Activated naive CD8-positive, alpha-beta T cell treated with anti-CD3 and anti-CD28 coated beads for 36 hours (primary cell): ENCODE measurements at places on chromosomes 6 and 20.

GRCh38 chr20:6702144-6702543 lies 65.3 kb upstream of the BMP2 start:
- H3K36me3 ChIP-seq = no peaks in the 10 kb centered on the region
- no peak overlapping the region for H3K4me3 ChIP-seq
- H3K27ac ChIP-seq = no peak overlapping the region
- DNase-seq = no peak

GRCh38 chr6:92684386-92684785 lies 735.0 kb downstream of the EPHA7 start:
- H3K27ac ChIP-seq = no peak overlapping the region
- no peaks in the 10 kb centered on the region for H3K36me3 ChIP-seq
- no peaks in the 10 kb centered on the region for H3K4me1 ChIP-seq
- H3K27me3 ChIP-seq = no peaks in the 10 kb centered on the region
- H3K4me3 ChIP-seq = no peak overlapping the region
- no peak for DNase-seq

DNA sequence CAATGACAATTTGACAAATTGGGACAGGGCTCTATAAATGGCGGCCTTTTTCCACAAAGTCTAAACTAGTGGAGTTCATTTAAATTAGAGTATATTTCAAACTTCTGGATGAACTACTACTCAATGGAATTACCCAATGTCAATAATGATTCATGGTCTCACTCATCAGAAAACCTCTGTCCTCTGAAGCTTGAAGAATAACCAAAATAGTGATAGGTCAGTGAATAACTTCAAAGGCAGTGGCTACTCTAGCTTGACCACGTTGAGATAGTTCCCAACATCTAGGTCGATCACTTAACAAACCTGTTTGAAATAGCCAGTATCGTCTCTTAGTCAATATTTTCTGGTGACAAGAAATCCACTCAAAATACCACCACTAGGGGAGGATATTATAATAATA lies 197.6 kb downstream of the HDGFL1 start:
- no peaks in the 10 kb centered on the region for H3K36me3 ChIP-seq
- no peaks in the 10 kb centered on the region for H3K27me3 ChIP-seq
- DNase-seq = no peak
- H3K27ac ChIP-seq = no peak overlapping the region
- H3K4me1 ChIP-seq = no peaks in the 10 kb centered on the region

DNA sequence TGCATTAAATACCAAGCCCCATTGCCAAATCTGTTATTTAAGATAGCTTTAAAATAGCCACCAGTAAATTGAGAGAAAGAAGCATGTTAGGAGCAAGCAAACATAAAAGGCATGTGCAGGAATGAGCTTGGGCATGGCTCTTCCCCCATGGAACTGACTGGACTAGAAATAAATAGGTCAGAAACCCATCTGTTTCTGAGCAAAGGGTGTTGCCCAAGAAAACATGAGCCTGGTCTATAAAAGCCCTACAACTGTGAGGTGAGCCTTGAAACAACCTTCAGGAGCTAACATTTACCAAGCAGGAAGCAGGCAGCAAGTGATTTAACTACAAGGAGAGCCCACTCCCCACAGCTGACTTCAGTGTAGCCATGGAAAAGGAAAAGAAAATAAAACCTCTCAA lies 126.3 kb downstream of the C6orf118 start:
- DNase-seq = no peak
- no peaks in the 10 kb centered on the region for H3K4me1 ChIP-seq
- no peaks in the 10 kb centered on the region for H3K27me3 ChIP-seq
- no peak overlapping the region for H3K27ac ChIP-seq
- H3K4me3 ChIP-seq = no peak overlapping the region

GRCh38 chr20:12467758-12468157 lies 541.0 kb upstream of the SPTLC3 start:
- no peaks in the 10 kb centered on the region for H3K27me3 ChIP-seq
- no peak for DNase-seq
- no peak overlapping the region for H3K27ac ChIP-seq
- no peaks in the 10 kb centered on the region for H3K4me1 ChIP-seq
- no peak overlapping the region for H3K4me3 ChIP-seq
- H3K36me3 ChIP-seq = no peaks in the 10 kb centered on the region

DNA sequence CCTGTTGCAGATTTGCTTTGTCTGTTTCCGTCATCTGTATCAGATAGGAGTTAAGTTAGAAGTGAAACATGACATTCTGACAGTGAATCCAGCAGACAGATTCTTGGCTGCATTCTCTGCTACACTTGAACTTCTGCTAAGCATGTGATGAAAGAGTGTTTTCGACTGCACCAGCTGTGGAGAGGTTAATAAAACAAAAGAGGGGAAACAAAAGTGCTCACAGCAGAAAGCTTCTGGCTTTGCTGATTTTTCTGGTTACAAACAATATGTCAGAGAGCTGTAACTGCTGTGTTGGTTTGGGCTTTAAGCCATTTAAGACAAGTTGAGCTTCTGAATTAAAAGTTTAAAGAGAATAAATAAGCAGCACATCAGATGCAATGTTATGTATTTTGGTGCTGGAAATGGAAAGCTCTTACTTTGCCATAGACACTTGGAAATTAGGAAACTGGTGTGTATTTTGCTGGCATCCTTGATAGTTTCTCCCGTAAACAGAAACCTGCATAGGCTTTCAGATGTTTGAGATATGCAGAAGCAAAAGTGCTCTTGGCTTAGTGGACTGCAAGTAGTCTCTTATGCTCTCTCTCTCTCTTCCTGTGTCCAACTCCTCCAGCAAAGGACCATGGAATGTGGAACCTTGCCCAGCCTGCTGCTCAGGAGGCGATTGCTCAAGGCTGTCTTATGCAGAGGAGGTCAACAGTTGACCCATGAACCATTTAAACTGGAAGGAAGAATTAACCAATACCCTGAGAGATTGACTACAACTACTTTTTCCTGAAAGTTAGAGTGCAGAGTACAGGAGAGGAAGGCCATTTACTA lies 104.9 kb downstream of the RPS12 start:
- H3K4me1 ChIP-seq = no peaks in the 10 kb centered on the region
- no peaks in the 10 kb centered on the region for H3K36me3 ChIP-seq
- H3K4me3 ChIP-seq = no peak overlapping the region

GRCh38 chr20:63787749-63788148 lies 43.3 kb downstream of the ZBTB46 start:
- no peaks in the 10 kb centered on the region for H3K4me1 ChIP-seq
- no peak overlapping the region for H3K4me3 ChIP-seq
- H3K27ac ChIP-seq = no peak overlapping the region
- no peaks in the 10 kb centered on the region for H3K36me3 ChIP-seq

DNA sequence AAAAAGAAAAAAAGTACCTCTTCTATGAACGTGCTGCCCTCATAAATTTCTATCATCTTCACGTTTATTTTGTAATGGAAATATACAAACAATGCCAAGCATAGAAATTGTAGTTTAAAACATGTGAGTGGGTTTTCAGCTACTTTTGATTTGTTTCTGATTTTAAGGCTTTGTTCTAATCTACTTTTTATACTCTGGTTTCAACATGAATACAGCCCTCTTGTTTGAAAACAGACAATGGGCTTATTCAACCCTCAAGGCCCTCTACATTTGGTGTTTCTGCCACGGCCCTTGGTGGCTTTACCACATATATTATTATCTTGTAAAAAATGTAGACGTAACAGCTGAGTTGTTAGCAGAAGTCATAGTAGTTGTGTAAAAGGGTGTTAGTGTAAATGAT lies 153.9 kb downstream of the SOX4 start:
- H3K4me1 ChIP-seq = peaks cover 4% of the 10 kb centered on the region
- H3K36me3 ChIP-seq = no peaks in the 10 kb centered on the region
- H3K4me3 ChIP-seq = no peak overlapping the region
- no peak overlapping the region for H3K27ac ChIP-seq

- H3K36me3 ChIP-seq = peaks cover 6% of the 10 kb centered on the region
- H3K27ac ChIP-seq = no peak overlapping the region
- H3K4me1 ChIP-seq = peaks cover 21% of the 10 kb centered on the region
- H3K27me3 ChIP-seq = no peaks in the 10 kb centered on the region
- DNase-seq = no peak
- H3K4me3 ChIP-seq = no peak overlapping the region
Measured at GRCh38 chr20:37702403-37703034, 8.7 kb downstream of the CTNNBL1 start.

- no peak overlapping the region for H3K27ac ChIP-seq
- DNase-seq = no peak
- H3K4me1 ChIP-seq = no peaks in the 10 kb centered on the region
- H3K27me3 ChIP-seq = no peaks in the 10 kb centered on the region
- H3K4me3 ChIP-seq = no peak overlapping the region
Measured at GRCh38 chr6:10033223-10033829, 381.5 kb downstream of the TFAP2A start.

DNA sequence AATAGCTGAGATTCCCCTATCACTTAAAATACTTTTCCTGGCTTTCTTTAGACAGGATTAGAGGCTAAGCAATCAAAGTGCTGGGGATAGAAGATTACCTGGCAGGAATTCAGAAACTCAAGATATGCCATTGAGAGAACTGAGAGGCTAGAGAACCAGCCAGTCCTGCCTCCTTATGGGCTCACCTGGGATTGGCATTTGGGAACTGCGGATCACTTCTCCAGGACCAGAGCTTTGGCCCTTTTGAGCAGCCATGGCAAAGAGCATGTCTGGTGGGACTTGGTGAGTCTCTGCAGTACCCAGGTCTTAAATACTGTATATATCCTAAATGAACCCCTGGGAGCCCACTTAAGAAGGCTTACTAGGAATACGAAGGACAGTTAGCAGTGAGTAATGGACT lies 399.1 kb downstream of the BTBD3 start:
- H3K4me3 ChIP-seq = no peak overlapping the region
- no peaks in the 10 kb centered on the region for H3K4me1 ChIP-seq
- no peaks in the 10 kb centered on the region for H3K27me3 ChIP-seq
- DNase-seq = no peak
- H3K36me3 ChIP-seq = no peaks in the 10 kb centered on the region

DNA sequence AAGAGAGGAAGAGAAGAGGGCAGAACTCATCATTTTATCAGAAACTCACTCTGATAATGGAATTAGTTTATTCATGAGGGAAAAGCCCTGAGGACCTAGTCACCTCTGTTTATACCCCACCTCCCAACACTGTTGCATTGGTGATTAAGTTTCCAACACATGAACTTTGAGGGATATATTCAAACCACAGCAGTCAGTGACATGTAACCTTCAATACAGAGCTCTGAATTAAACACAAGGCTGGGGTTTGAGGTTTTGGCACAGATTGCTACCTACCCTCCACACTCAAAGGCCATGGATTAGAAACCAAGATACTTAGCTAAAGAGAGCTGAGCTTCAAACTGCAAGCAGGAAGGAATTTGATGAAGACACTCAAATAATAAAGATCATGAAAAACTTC lies 48.5 kb upstream of the MOCS1 start:
- no peaks in the 10 kb centered on the region for H3K4me1 ChIP-seq
- DNase-seq = no peak
- no peak overlapping the region for H3K27ac ChIP-seq

DNA sequence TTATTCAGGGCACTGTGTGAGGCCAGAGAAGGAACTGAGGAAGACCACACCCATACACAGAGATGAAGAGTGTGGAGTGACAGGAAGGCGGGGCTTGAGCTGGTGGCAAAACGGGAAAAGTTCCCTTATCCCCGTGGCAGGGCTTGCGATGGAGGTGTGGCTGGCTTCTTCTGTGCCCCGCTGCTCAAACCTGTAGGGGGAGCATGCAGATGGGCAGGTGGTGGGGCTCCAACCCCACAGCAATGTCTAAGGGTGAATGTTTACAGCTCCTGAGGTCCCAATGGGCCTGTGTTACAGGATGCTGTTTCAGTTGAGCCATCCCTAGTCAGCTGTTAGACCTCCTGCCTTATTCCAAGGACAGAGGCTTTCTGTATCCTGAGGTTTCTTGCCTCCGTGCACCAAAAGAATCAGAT lies 105.9 kb downstream of the LY86 start:
- H3K27me3 ChIP-seq = peaks cover 11% of the 10 kb centered on the region
- no peak for DNase-seq
- no peaks in the 10 kb centered on the region for H3K36me3 ChIP-seq
- H3K27ac ChIP-seq = no peak overlapping the region
- H3K4me3 ChIP-seq = no peak overlapping the region

DNA sequence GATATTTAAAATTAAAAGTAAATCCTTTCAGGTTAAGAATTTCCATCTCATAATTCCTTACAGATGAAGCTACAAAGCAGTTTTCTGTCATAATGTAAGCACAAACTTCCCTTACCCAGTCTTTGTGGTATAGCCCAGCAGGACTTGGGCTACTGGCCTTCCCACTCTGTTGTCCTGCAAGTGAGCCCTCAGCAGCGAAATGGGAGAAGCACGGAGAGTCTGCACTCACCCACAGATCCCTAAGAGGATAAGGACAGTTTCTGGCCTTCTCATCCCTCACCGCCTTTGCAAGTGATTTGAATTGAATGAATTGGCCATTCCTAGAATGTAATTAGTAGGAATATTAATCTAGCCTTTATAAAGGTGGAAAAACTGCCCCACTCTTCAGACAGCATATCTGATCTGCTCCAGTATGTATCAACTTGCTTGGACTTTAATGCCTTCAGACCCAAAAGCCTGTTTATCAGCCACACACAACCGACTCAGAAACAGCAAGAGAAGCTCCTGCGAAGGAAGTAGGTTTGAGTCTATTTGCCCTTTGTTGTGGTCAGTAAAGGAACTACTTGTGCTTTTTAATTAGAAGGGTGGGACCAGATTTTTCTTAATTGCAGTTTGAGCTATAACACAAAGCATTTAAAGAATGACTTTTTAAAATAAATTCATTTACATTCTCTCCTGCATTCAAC lies 29.9 kb upstream of the PRDM1 start:
- H3K27ac ChIP-seq = no peak overlapping the region
- peaks cover 24% of the 10 kb centered on the region for H3K27me3 ChIP-seq
- H3K36me3 ChIP-seq = no peaks in the 10 kb centered on the region
- H3K4me3 ChIP-seq = no peak overlapping the region
- DNase-seq = no peak

GRCh38 chr6:145569140-145569539 lies 166.2 kb downstream of the EPM2A start:
- no peaks in the 10 kb centered on the region for H3K27me3 ChIP-seq
- no peaks in the 10 kb centered on the region for H3K4me1 ChIP-seq
- H3K36me3 ChIP-seq = no peaks in the 10 kb centered on the region
- DNase-seq = no peak
- no peak overlapping the region for H3K4me3 ChIP-seq

DNA sequence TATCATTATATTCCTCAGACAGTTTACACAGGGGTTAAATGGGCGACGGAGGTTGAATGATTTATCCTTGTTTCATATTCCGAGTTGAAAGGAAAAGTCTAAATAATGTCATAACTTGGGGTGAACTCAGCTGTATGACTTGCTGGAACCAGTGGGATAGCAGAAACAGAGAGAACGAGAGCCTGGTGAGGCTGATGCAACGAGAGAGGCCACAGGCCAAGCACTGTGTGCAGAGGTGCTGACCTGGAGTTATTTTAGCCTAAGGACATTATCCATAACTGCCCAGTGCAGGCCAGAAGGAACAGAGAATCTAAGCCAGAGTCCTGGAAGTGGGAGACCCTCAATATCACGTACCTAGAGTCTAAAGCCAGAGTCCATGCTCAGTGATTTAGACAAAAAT lies 394.9 kb downstream of the MAFB start:
- DNase-seq = no peak
- no peaks in the 10 kb centered on the region for H3K36me3 ChIP-seq
- H3K4me1 ChIP-seq = no peaks in the 10 kb centered on the region
- H3K27ac ChIP-seq = no peak overlapping the region
- peaks cover 10% of the 10 kb centered on the region for H3K27me3 ChIP-seq
